ENCODE measurements at places on chromosomes 5 and 9.

DNA sequence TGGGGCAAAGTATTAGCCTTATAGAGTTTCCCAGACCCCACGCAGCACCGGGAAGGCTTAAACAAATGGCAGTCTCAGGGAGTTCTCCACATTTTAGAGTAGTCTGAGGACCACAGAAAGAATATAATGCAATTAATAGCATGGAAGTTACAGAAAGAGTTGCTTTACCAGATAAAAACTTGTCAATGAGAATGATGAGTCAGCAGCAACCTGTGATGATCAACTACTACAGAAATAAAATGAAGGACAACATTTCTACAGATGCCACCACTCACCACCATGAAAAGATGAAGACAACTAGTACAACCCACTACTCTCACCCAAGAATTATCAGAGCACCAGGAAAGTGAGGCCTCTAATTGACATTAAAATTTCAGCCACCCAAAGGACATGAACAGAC, 120.7 kb downstream of the NR2F1-AS1 start:
- no peak for DNase-seq

DNA sequence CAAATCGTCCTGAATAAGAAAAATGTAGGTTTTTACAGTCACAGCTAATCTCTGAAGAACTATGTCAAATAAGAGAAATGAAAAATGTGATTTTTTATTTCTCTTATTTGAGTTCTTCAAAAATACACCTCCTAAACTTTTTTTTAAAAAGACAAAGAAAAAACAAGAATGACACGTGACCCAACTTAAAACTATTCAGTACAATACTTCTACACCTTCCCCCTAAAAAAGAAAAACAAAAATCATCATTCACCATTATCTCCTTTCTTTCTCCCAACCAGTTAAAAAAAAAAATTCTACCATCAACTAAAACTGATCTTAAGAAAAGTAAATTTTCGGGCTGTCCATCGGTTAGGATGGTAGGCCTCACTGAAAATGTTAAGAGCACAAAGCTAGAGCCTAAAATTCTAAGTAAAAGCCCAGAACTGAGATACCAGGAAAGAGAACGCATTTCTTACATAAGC, 2.1 kb downstream of the RNF145 start:
- DNase-seq: no peak

- DNase-seq: no peak
Observed at GRCh38 chr9:137312852-137313325, 10.8 kb upstream of the NRARP start.

DNA sequence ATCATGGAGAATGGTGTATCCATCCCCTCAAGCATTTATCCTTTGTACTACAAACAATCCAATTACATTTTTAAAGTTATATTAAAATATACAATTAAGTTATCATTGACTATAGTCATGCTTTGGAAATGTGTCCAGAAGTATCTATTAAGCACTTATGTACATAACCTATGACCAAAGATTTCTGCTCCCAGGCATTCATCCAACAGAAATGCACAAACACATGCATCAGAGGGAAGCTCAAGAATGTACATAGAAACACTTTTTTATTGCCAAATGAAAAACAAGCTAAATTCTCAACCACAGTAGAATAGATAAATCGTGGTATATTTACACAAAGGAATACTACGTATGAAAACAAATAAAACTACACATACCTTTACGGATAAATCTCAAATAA, 700.5 kb upstream of the ZNF608 start:
- DNase-seq: no peak

DNA sequence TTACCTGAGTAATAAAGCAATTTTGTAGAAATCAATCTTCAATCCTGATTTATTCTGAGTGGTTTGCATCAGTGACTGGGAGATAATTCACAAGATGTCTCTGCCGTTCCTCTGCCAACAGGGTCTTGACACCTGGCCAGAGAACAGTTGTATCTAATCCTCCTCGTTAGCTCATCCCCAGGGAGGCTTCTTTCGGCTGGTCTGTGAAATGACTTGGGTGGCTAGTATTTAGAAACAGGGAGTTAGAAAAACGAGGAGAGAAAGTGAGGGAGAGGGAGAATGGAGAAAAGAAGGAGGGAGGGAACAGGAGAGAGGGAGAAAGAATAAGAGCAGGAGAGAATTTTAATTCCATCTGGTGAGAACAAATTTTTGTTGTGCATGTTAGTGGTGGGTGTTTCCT, 600.2 kb upstream of the TLE4 start:
- no peak for DNase-seq

GRCh38 chr9:99720455-99721050, 101.1 kb upstream of the NR4A3 start:
- DNase-seq: no peak

GRCh38 chr5:148957591-148958202, 105.2 kb downstream of the SH3TC2 start:
- DNase-seq: peak; percentile 40

DNA sequence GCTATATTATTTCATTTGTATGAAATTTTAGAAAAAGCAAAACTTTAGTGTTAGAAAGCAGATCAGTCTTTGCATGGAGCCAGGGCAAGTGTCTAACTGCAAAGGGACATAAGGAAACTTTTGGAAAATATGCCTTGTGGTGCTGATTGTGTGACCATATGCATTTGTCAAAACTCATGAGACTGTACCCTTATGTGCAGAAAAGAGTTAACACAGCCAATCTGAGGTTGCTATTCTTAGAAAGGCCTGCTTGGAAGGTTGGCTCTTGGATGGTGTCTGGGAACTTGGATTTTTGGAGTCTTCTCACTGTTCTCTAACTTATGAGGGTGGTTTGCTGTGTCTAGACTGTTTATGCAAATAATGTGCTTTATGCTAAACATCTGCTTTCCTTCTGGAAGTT, 76.6 kb downstream of the SNX18 start:
- DNase-seq: no peak

- DNase-seq: no peak
Observed at GRCh38 chr5:119878712-119879111, 249.4 kb downstream of the FAM170A start.

DNA sequence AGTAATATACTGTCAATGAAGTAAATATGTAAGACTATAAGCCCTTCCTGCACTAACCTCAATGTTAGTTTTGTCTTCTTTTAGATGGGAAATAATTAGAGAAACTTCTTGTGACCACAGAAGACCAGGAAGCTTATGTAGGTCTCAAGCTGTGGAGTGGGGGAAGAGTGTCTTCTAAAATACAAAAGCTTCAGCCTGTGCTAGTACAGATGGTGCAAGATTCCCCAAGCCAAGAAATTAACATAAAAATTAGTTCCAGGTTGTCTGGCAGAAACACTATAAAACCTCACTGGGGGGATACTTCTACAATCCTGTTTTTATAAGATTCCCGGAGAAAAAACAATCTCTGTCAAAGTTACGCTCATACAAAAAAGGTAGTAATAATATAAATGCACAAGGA, 103.6 kb downstream of the FNBP1 start:
- no peak for DNase-seq

GRCh38 chr9:134683714-134684374, 42.2 kb downstream of the COL5A1 start:
- no peak for DNase-seq

GRCh38 chr9:135879237-135879601, 28.1 kb downstream of the CAMSAP1 start:
- DNase-seq: no peak

DNA sequence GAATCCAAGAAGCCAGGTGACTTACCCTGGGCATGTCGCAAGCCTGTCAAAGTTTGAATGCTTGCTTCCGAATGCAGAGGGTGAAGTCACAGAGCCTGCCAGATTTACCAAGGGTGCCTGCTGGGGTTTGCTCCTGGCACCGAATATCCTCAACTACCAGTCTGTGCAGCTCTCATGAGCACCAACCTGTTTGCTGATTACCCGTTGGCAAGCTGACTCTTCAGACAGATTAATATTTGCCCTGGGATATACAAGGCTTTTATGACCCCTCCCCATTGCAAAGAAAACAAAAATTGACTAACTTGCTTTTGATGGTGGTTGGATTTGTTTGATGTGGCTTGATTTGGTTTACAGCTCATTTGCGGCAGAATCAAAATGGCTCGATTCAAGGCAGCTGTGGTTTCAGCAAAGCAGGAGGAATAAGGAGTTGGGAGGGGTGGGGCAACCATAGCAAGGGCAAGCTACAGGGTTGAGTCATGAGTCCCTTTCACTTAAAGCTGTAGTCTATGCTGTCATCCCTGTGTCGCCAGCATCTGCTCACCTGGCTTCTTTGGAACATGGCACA, 82.3 kb upstream of the AGXT2 start:
- DNase-seq: peak; percentile 43

- no peak for DNase-seq
Observed at GRCh38 chr5:55176176-55176818, 3.3 kb upstream of the CDC20B start.

- no peak for DNase-seq
Observed at GRCh38 chr9:70577671-70578070, 163.2 kb upstream of the KLF9 start.

DNA sequence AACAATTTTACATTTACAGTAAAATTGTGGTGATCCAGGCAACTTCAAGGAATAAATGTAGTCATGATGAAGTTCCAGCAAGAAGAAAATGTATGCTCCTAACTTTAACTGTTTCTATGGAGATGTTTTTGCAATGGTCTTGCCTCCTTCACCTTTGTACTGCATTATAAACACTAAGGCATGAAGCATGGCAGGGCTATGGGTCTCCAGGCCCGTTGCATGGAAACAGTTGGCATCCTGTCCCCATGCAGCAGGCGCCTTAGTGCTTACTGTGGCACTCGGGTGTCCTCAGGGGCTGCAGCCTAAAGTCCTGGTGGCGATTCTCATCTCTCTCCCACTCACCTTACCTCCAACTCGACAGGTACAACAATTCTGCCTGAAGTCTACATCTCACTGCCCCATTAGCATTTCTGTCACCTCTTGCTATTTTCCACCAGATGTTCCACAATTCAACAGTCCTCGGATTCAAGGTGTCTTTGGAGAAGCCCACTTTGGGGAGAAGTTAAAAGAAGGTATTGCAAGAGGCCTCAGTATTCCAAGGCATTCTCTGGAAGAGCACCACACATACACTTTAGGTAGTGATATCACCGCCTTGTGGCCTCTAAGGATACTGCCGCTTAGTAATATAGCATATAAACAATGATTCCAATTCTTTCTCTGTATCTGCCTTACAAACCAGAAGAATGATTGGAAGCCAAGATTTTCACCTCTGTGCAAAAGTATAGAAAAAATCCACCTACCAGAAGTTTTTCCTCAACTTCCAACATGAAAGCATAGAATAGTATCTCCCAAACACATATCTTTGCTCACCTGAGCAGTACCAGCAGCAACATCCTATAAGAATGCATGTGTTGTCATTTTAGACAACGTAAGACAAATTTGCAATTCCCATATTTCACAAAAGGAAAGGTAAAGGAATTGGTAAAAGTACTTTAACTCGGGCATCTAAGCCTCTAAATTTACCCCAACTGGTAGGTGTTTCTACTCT, 5.1 kb downstream of the LIFR start:
- DNase-seq: no peak

- DNase-seq: no peak
Observed at GRCh38 chr9:34185778-34186551, 7.1 kb downstream of the UBAP1 start.

DNA sequence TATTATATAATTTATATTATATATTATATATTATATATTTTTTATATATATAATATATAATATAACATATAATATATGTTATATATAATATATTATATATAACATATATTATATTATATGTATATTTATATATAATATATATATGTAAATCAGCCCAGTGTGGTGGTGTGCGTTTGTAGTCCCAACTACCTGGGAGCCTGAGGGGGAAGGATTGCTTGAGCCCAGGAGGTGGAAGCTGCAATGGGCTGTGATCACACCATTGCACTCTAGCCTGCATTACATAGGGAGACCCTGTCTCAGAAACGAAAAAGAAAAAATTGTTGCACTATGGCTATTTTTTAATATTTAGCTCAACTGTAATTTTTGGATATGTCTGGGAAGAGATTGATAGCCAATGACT, 52.4 kb downstream of the NSD1 start:
- no peak for DNase-seq

DNA sequence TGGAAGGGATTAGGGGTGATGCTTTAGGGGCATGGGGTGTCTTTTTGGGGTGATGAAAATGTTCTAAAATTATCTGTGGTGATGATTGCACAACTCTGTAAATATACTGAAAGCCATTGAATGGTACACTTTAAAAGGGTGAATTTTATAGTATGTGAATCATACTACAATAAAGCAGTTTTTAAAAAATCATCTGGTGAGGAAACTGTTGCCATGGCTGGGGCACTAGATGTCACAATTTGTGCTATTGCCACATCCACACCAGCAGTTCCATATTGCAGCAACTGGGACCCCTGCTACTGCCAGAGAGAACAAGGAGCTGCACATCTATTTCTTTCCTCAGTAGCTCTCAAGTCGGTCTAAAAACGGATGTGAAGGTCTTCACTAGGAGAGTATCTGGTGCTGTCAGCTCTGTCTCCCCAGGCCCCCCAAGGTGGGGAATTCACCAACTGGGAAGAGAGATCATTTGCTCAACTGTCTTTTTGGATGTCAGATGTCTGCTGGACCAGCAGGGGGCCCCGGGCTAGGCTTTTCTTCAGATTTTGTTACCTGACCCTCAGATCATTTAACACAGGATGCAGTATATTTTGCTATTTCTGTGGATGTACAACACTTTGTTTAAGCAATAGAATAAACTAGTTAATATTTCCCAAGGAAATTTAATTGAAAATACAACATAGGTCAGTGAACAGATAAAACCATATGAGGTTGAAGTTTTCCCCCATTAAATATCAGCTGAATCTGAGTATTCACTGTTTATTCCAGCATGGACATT, 13.2 kb downstream of the CMYA5 start:
- DNase-seq: no peak

DNA sequence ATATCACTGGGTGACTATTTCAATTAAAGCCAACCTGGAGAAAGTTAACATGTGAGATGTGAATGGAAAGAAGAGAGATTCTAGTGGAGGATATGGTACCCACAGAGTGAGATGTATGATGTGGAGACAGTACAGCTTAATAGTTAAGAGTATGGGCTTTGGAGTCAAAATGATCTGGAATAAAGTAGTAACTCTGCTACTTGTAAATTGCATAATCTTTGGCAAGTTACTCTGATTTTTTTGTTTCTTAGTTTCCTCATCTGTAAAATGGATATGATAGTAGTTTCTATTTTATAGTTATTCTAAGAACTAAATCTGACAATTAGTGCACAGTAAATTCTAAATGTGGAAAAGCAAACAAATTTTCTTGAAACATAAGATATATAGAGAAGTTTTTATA, 79.2 kb downstream of the ISOC1 start:
- no peak for DNase-seq

DNA sequence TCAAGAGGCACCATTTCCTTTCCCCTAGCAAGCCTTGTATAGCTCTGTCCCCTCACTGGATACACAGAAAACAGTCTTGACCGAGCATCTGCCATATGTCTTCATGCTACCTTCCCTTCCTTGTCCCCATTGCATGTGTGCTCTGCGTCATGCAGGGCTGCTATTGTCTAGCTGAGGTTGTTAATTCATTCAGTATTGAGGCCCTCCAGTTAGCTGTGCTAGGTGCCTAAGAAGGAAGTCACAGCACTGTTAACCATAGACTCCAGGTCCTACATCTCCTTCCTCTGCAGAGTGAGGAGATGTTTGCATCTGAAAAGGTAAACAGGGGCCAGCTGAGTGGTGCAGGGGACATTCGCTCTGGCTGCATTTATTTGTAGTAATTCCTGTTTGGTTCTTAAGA, 48.2 kb downstream of the SLC1A3 start:
- DNase-seq: no peak

Data from stimulated activated CD4-positive, alpha-beta T cell treated with anti-CD3 and anti-CD28 coated beads, Interleukin-15, amount 100 ng/mL, for 48 hours (primary cell).